Epithelial cell of proximal tubule (primary cell): ENCODE measurements at places on chromosomes 5 and 9. TPM values are rescaled to one million over a fixed set of nuclear protein-coding genes. Genes with fewer than 3 reads are reported as not detected.

Gene STX17
- 18.3 and 20.3 TPM in 2 replicates for total RNA-seq

Gene NXNL2
- 3.1 and 6.9 TPM in 2 replicates for total RNA-seq

Gene KLF4
- 7.4 and 13.1 TPM in 2 replicates for total RNA-seq

GRCh38 chr9:87157366-87158031, 210.2 kb upstream of the GAS1 start:
- DNase-seq, result peak; percentile 32

DNA sequence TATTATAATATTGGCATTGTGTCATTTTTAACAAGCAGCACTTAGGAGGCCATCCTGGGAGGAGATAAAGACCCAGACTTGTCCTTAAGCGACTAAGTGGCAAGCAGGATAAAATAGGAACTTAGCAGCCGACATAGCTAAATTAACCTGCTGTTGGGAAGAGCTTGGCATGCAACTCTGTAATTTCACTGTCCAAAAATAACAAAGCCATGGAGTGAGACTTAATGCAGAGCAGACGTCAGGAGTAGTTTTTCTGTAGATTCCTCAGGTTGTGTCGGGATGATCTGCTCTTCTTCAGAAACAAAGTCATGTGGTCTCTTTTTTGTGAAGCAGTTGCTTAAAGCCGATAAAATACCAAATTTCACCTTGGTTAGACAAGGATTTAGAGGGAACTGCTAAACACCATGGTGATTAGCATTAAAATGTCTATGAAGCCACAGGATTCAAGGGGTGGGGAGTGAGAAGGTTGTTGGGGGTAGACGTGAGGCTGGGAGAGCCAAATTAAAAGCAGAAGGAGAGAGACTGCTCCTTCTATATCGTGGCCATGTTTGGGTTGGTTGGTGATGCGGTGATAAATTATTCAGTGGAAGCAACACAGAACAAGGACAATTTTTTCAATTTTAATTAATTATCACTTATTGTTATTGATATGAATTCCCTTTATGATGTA, 303.0 kb downstream of the CSNK1G3 start:
- DNase-seq, result peak; percentile 46

DNA sequence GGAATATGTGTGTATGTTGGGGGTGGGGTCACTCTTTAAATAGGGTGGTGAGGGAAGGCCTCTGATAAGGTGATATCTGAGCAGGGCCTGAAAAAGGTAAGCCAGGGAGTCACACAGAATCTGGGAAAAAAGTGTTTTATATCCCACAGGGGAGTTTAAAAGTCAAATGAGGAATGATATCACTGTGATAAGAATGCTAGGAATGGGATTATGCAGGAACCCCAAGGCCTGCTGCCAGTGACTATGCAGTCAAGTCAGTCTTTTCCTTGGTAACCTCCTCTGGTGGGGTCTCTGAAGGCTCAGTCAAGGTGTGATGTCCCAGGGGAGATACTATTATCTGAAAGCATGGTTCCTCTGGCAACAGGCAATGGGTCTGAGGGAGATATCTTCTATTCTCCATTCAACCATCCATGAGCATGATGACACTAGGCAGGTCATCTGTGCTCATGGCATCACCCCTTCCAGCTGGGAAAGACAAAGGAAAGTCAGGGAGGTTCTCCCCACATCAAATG, 53.5 kb downstream of the GRIA1 start:
- no peak for DNase-seq
